ENCODE measurements at places on chromosomes 6 and 20.
A peak's percentile ranks its signal among the peaks of the same experiment; 100 is the strongest.

DNA sequence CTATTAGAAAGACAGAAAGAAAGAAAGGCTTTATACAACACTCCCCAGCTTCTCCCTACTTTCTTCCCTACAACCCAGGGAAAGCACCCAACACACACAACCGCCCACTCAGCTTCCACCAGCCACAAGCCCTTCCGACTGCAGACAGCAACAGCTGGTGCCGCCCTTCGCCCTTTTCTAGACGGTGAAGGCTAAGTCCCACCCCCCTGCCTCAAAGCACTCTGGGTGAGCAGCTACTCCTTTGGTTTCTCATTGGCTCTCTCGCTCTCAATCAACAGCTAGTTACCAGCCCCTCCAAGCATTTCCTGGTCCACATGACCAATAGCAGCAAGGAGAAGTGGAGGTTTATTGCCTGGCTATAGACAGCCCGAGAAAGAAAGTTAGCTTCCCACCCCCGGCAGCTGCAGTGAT lies 230.1 kb upstream of the MOCS1 start:
- no peak for DNase-seq

DNA sequence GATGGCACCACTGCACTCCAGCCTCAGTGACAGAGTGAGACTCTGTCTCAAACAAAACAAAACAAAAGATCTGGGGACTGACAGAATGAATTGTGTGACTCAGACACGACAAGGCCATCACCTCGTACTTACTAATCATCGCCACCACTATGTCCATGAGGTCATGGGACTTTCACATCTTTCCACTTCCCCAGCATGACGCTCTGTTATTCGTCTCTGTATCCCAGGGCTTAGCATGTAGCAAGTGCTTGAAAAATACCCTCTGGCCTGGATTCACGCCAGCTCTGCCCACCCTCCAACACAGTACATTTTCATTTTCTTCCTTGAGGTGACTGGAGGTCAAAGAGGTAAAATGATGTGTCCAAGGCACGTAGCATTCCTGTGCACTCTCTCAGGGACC lies 27.8 kb downstream of the FGD2 start:
- DNase-seq, result peak; percentile 74

DNA sequence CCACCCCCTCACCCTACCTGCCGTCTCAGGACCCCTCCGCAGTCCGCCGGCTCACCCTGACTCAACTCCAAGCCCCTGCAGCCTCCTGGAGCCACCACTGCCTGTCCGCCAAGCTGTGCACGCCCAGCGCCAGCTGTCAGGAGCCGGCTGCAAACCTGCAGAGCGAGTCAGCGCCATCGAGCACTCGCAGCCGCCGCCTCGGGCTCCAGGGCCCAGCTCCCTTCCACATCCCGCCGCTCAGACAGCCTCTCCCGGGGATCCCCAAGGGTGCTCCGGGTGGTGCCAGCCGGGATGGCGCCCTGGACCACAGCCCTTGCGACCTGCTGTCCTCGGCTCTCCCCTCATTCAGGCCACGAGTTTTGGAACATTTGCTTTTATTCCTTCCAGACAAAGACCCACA lies 4.3 kb downstream of the TNNC2 start:
- peak; percentile 13 for DNase-seq

- no peak for DNase-seq
These were observed 41.5 kb upstream of the FAM184A start for GRCh38 chr6:119119989-119120388.

GRCh38 chr20:34951652-34952051 lies 4.0 kb downstream of the GSS start:
- DNase-seq, result no peak

DNA sequence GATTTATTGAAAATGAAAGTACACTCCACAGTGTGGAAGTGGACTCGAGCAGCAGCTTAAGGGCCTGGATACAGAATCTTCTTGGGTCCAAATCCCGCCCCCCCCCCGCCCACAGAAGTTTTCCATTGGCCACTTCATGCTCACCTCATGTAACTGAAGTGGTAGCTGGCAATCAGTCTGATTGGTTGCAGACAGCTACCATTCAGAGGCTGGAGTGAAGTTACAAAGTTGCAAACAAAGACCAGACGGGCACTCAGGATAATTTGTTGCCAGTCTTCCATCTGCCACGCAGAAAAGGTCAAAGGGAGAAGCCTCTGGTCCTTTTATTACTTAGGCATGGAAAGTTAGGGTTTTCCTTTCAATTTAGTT lies 25.8 kb upstream of the FABP7 start:
- DNase-seq, result no peak

GRCh38 chr6:131918650-131919355 lies 32.4 kb downstream of the CCN2 start:
- DNase-seq, result no peak

DNA sequence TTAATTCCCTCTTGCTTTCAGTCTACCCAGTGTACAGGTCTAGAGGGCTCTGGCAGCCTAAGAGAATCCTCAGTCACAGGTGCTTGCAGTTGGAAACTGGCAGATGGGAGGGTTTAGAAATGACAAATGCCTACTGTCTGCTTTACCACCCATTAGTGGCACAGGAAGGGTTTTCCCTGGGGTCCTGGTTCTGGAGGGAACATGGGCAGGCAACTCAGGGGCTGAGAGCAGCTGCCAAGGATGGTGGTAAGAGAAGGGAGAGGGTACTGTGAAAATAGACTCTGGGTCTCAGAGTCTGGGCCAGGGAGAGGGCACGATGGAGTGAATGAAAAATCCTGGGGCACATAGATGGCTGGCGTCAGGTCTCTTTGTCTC lies 103.5 kb downstream of the TCP11 start:
- DNase-seq, result no peak

DNA sequence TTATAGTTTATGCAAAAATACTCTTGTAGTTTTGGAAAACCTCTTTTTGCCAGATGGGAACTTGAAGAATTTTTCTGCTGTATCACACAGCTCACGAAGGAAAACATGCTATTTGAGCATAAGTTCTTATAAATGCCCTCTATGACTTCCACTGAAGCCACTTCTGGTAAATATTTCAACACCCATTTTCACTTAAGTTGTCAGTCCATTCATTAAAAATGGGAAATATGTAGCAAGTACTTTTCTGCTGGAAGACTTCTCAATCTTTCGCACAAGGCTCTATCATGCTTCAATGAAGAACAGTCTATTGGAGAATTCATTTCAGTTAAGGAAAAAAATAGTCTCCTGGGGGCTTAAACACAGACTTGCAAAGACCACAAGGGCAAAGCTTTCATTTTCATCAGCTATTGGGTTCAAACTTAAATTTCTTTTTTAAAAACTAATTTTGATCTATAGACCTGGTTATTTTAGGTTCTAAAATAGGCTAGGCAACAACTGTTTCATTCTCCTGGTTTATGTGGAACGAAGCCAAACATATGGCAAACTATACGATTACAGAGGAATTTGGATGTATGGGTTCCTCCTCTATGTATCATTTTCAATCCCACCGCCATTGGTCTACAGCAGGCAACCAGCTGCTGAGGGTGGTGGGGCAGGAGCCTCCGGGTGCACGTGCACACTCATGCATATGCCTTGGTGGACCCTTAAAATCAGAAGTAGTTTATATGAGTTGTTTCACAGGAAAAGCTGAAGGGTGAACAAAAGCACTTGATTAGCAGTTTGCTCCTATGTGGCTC lies 38.7 kb downstream of the LAMA4 start:
- no peak for DNase-seq

- DNase-seq, result no peak
These were observed 262.9 kb downstream of the SOX4 start for GRCh38 chr6:21856456-21856825.

GRCh38 chr20:33672426-33673113 lies 1.7 kb downstream of the NECAB3 start:
- no peak for DNase-seq

- DNase-seq, result no peak
These were observed 229.5 kb downstream of the SMOC2 start for GRCh38 chr6:168670401-168670985.

DNA sequence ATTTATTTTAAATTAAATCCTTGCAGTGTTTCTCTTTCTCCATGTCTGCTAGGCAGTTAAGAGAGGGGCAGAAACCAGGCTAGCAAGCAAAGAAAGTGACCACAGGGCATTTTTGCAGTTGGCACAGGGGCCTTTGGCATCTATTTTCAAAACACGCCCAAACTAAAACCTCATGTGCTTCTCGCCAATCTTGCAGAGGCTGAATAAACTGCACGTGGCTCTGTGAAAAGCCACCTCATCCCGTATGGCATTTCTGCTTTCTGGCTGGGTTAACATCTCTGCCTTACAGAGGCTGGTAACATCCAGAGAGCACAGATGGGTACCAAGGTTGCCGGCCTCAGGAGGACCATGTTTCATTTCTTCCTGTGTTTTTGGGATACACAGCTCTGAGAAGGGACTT lies 54.6 kb downstream of the GJA10 start:
- DNase-seq, result no peak

- no peak for DNase-seq
These were observed 37.0 kb downstream of the FOXF2 start for GRCh38 chr6:1426416-1426815.

- peak; percentile 28 for DNase-seq
These were observed 6.0 kb upstream of the PTK7 start for GRCh38 chr6:43070028-43070632.

DNA sequence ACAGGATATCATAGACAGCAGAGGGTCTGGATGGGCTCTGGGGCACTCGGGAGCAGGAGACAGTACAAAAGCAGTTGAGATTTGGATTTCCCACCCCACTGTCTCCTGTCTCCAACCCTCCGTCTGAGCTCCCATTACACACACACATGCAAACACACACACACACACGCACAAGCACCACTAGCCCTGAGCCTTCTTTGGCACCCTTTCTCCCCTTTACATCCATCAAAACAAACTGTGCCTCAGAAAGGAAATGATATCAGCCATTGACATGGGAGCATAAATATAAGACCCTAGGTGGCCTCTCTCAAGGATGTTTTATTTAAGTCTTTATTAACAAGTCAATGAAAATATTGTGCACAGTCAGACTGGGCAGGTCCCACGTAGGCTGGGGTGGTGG lies 17.5 kb downstream of the TTBK1 start:
- no peak for DNase-seq

- no peak for DNase-seq
These were observed 168.4 kb downstream of the VEGFA start for GRCh38 chr6:43938178-43939105.

GRCh38 chr20:59572515-59572914 lies 31.8 kb upstream of the PHACTR3 start:
- no peak for DNase-seq

DNA sequence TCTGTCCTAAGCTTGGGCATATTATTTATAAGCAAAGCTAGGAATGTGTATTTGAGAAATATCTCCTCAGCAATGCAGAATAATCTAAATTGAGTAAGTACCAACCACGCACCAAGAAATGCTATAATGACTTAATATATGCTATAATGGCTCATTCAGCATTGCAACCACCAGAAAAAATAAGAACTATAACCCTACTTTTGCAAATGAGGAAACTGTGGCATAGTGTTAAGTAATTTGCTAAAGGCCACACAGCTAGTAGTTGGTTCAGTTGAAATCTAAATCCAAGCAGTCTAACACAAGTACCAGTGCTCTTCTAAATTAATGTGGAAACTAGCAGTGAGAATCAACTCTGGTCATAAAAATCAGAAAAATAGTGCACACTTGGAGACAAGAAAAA lies 35.7 kb downstream of the HBS1L start:
- DNase-seq, result no peak

- no peak for DNase-seq
These were observed 110.8 kb upstream of the GPR6 start for GRCh38 chr6:109867009-109867969.

DNA sequence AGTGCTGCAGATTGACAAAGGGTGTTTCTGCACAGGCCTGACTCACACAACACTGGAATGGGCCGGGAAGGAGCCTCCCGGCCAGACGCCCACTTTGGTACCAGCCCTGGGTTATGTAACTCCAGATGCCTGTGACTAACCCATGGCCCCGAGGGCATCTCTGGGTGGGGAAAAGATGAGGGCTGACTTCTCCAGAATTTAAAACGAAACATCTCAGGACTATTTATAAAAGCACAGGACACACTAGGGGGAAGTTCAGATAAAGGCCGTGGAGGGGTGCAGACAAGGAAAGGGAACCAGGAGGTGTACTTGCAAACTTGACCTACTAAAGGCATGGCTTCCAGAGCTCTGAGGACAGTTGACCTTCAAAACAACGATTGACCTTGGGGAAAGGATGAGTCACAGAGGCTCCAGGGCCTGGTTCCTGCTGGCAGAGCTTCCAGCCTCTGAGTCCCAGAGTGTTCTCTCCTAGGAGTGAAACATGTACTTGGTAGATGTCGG lies 196.9 kb downstream of the NFATC2 start:
- no peak for DNase-seq

GRCh38 chr6:73800997-73801396 lies 105.0 kb downstream of the CD109 start:
- DNase-seq, result no peak

GRCh38 chr6:34633256-34633655 lies 63.3 kb downstream of the ILRUN start:
- DNase-seq, result no peak

DNA sequence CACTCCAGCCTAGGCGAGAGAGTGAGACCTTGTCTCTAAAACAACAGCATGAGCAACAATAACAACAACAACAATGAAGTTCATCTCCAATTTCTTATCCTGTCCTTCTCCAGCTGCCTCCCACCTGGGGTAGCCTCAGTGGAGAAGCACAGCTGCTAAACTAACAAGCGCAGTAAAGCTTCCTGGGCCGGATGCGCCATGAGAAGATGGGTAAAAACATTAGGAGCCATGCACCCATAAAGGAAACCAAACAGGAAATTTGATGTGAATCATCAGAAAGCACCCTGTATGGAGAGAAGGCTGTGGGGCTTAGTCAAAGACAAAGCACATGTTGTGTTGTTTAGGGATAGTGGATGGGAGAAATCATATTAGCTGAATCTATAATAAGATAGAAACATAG lies 61.1 kb upstream of the CCN6 start:
- peak; percentile 51 for DNase-seq

DNA sequence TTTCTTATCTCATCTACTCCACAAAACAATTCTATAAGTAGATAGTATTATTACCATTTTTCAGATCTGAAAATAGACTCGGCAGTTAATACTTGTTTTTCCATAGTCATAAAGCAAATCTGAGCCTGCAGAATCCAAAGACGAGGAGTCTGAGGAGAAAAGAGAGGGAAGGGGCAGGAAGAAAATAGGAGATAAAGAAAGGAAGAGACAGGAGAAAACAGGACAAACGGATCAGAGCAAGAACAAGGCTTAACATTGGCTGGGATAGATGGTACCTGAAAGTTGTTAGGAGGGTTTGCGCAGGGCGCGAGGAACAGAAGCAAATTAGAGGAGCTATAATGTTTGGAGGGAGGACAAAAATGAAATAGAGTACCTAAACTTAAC lies 639 bp upstream of the PPIL1 start:
- no peak for DNase-seq
